Right cardiac atrium (tissue), 5 donors: ENCODE measurements at places on chromosomes 5 and 9. TPM values are rescaled to one million over a fixed set of nuclear protein-coding genes. Genes with fewer than 3 reads are reported as not detected.

- no peak for DNase-seq
These were observed 300.4 kb downstream of the DTWD2 start for GRCh38 chr5:118687661-118688621.

Gene MEIKIN
- 0.20 TPM for total RNA-seq

Gene TXNDC8
- total RNA-seq, result not detected

Gene SLC6A3
- total RNA-seq, result not detected

DNA sequence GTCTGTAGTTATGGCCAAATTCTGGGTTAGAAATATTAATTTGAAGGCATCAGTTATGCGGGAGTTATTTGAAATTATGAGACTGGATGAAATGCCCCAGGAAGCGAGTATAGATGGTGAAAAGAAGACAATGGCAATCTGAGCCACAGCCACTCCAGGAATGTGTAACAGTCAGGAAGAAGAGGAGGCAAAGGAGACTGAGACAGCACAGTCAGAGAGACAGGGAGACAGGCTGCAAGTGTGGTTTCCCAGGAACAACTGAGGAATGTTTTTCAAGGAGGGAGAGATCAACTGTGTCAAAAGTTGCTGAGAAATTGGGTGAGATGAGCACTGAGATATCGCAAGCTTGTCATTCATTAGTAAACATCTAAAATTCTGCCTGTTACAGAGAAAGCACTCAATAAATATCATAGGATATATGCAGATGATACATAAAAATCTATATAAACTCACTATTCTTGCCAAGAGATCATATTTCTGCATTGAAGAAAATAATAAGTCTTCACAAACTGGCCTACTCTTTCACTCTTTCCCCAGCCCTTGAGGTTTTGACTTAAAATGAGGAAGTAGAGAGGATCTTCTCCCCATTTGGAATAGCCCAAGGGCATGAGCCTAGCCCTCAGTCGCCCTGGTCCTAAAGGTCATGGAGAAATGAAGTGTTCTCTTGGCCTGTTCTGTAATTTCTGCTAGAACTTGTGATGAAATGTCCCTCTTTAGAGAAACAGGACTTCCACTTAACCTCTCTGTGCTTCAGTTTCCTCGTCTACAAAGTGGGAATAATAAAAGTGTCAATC lies 48.5 kb upstream of the RLN1 start:
- no peak for DNase-seq

GRCh38 chr5:1312993-1313833 lies 18.3 kb upstream of the TERT start:
- no peak for DNase-seq

- DNase-seq, result peak; percentile 94
These were observed at the start of gene P4HA2 for GRCh38 chr5:132227485-132228240. Gene P4HA2 (minus strand): TSS chr5:132227853. CDS start chr5:132218626, 9,227 bp downstream.

DNA sequence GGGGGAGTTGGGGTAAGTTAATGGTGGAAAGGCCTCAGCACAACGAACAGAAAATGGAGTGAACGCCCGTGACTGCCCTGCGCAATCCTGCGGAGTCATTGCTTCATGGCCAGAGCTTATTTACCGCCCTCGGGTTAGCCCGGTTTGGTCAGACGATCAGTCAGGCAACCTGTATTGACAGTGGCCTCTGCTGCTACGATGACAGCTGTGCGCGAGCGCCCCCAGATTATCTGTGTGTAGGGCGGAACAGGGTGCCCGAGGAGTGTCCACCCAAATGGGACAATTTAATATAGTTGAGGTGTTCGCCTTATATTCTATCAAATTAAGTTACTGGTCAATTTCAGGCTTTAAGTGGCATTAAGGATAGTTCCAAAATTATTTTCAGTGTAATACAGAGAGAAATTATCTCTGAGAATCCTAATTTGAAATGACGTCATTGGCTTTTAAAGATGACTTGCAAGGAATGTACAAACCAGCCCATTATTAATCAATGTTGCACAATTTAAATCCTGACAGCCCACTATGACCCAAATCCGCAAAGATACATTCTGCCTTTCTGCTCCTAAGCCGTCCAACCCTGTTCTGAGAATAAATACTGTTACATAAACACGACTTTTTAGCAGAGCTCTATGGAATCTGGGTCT lies 879 bp upstream of the UBQLN1 start:
- DNase-seq, result peak; percentile 70

DNA sequence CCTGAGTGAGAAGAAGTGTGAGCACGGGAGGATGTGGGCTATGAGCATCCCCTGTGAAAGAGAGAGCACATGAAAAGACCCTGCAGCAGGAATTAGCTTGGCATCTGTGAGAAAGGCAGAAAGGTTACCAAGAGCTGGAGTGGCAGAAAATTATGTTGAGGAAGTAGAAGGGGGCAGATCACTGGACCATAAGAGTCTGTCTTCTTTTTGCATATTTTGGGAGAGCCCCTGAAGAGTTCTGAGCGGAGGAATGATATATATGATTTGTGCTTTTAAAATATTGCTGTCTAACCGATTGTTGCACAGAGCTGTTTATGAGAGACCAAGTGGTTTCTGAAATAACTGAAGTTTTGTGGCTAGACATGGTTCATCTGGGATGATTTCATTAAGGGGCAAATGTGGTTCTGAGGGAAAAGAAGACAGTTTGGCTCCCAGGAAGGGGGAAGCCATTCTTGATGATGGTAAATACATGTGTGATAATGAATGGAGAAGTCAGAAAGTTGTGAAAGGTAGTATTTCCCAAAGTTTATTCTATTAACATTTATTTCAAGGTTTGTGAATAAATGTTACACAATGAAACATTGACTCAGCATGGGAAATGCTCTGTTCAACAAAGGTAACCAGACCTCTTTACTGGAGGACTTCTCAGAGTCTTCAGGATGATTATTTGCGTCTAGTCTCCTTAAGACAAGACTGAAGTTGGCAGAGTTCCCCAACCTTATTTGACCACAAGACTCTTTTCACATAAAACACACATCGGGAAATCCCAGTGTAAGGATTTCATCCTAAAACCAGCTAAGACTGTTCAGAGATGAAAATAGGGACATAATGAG lies 31.5 kb upstream of the ADRB2 start:
- no peak for DNase-seq

- no peak for DNase-seq
These were observed 141.5 kb upstream of the GAS1 start for GRCh38 chr9:87088621-87089365.

GRCh38 chr5:126137891-126138280 lies 285.3 kb upstream of the GRAMD2B start:
- no peak for DNase-seq

DNA sequence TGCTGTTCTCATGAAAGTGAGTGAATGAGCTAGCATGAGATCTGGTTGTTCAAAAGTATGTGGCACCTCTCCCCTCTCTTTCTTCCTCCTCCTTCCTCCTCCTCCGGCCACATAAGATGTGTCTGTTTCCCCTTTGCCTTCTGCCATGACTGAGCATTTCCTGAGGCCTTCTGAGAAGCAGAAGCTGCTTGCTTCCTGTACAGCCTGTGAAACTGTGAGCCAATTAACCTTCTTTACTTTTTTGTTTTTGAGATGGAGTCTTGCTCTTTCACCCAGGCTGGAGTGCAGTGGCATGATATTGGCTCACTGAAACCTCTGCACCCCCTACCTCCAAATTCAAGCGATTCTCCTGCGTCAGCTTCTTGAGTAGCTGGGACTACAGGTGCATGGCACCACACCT lies 6.1 kb downstream of the S100Z start:
- DNase-seq, result no peak

Gene SLC36A3
- total RNA-seq, result not detected

Gene CPEB4
- 92.4 TPM for total RNA-seq

Gene MVB12B
- 12.8 TPM for total RNA-seq

Gene PHF24
- total RNA-seq, result 1.3 TPM

- DNase-seq, result no peak
These were observed 44.7 kb upstream of the GABRP start for GRCh38 chr5:170738840-170739239.

GRCh38 chr5:107958861-107959260 lies 288.1 kb upstream of the EFNA5 start:
- DNase-seq, result no peak
